CD4-positive, alpha-beta T cell (primary cell): ENCODE measurements at places on chromosomes 12 and 14. TPM values are rescaled to one million over a fixed set of nuclear protein-coding genes. Genes with fewer than 3 reads are reported as not detected.
A peak's percentile ranks its signal among the peaks of the same experiment; 100 is the strongest.

GRCh38 chr14:81523616-81524015 is 10.0 kb downstream of the SEL1L start:
- no peak for DNase-seq

RPL10L gene
- total RNA-seq = not detected

DNA sequence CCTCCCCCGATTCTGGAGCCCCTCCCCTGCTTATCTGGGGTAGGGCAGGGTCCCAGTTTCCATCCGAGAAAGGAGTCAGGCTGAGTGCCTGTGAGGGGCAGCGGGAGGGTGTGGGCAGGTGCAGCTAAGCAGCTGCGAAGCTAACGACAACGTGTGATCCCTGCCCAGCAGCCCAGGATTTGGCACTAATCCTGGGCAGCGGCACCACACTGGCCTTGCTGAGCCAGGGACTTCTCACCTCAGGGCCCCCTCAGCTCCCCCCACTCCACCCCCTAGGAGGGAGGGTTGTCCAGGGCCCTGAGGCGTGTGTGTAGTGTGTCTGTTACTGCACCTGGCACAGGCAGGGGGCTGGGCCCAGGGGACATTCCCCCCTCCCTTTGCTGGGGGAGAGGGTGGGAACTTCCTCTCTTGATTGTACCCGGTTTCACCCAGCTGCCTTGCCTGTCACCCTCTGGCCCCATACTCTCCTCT is 1.8 kb downstream of the SMIM41 start:
- no peak for DNase-seq

KRT74 gene
- total RNA-seq = 0.30 TPM

- DNase-seq = peak; percentile 72
Measured at GRCh38 chr14:103104654-103105452, 10.3 kb downstream of the EXOC3L4 start.
